ENCODE measurements at places on chromosomes 5 and 9.

GRCh38 chr9:10250219-10250618, 362.6 kb downstream of the PTPRD start:
- DNase-seq = no peak

- no peak for DNase-seq
Observed at GRCh38 chr5:154644745-154645411, 110.3 kb upstream of the LARP1 start.

GRCh38 chr9:89224633-89225032, 46.0 kb upstream of the SHC3 start:
- no peak for DNase-seq

- DNase-seq = no peak
Observed at GRCh38 chr5:75091597-75091996, 39.2 kb upstream of the GCNT4 start.

DNA sequence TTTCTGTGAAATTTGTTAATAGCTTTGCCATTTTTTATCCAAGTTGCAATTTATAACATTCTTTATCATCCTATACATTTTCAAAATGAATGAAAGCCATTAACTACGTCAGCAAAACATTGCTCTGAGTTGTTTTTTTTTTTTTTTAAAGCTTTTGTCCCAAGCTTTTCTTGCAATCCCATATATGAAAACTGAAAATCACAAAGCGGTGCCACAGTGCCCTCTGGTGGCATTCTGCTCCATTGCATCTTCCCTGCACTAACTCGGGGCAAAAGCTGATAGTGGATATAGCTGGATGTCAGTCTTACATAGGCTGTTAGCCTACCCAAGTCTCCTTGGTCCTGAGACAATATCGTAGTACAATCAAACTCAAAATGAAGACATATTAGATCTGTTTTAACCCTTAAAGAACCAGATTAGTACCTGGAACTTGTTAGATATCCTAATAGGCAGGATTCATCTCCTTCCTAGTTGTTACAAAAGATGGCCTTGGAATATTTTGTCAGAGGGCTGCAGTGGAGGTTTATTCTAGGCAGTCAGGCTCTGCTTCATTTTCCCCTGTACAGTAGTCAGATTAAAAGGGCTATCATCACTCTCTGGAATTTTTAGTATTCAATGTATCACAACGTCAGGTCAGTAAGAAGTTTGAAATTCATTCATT, 669.9 kb downstream of the PTPRD start:
- DNase-seq = no peak

- no peak for DNase-seq
Observed at GRCh38 chr5:111954516-111955395, 197.8 kb upstream of the NREP start.

DNA sequence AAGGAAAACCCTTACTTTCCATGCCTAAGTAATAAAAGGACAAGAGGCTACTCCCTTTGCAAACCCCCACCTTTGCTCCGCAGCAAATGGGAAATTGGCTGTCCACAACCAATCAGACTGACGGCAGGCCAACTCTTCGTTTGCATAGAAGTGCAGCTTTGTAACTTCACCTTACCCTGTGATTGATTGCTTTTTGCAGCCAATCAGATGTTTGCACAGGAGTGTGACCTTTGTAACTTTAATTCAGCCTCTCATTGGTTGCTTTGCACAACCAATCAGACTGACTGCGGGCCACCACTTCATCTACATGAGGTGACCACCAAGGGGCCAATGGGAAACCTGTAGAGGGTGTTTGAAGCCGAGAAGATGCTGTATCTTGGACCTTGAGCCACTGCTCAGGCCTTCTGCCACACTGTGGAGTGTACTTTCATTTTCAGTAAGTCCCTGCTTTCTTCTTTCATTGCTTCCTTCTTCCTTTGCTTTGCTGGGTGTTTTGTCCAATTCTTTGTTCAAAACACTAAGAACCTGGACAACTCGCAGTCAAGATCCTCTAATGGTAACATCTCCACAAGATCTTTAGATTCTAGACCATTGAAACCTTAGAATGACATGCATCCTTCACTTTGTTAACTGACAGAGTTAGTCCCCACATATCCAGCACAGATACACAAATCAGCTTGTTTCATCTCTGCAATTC, 51.3 kb upstream of the FREM1 start:
- DNase-seq = no peak

- DNase-seq = no peak
Observed at GRCh38 chr5:96752341-96753016, 55.3 kb downstream of the ERAP1 start.

- DNase-seq = no peak
Observed at GRCh38 chr9:35729700-35730485, 2.1 kb downstream of the TLN1 start.

DNA sequence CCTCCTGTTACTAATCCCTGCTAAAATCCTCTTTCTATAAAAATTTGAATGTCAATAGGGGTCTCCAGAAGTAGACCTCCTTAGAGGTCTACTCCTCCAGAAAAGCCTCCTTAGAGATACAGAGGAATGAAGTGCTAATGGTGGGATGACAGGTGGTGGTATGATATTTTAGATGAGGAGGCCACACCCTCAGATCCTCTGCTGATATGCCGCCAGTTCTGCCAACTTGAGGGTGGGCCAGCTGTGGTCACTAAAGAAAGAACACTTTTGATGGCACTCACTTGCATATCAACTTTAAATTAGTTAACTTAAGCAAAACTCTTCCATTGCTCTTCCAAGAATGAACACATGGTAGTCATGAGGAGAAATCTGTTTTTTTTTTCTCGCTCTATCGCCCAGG, 16.9 kb upstream of the UBAP2 start:
- no peak for DNase-seq

GRCh38 chr5:55327281-55327680, 19.5 kb downstream of the MTREX start:
- DNase-seq = no peak

DNA sequence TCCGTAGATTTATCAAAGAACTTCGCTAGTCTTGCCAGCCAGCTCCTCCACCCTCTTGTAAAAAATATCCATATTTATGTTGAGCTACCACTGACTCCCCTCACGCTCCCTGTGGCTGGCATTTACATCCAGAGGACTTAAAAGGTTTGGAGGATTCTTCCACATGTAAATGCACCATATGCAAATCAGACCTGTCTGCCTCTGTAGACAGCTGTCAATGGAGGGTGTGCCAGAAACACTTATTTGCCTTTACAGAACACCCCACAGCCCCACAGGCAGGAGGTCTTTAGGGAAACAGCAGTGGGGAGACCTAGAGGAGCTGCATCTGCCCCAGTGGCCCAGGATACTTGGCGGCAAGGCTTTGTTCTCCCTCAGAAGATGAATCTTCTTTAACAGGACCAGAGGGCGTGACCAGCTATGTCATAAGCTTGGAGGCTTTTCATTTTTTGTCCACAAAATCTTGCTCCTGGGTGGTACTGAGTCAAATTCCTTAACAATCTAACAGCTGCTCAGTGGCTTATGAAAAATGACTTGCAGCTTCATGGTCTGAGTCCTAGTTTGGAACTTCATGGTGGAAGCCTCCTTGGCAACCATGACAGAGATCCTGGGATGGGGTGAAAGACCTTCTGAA, 535.8 kb downstream of the EBF1 start:
- no peak for DNase-seq

- DNase-seq = no peak
Observed at GRCh38 chr9:121862371-121863332, 211.2 kb downstream of the DAB2IP start.

DNA sequence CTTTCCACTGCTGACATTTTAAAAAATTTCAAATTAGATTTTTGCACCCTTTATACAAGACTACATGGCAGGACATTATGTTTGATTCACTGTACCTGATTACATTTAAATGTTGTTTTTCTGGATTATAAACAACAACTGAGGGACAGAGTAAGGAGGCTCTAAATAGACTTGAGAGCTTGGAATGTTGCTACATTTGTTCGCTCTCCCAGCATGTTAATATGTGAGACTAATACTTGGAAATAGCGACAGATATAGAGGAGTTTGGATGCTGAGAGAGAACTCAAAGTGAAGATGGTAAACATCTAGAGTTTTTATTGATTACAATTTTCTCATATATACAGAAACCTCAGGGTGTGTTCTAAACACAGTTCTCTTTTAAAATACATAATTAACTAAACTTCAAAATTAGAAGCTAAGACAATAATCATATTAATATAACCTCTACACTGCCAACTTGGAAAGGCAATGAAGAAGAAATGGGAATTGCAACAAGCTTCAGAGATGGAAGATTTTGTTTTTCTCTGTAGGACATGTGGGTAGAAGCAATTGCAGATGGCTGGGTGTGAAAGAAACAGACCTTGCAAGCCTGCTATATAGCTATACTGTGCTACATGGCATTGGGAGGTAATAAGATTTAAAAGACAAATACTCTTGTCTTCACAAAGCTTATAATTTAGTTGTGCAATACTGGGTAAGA, 1.4 kb upstream of the NDFIP1 start:
- DNase-seq = no peak

DNA sequence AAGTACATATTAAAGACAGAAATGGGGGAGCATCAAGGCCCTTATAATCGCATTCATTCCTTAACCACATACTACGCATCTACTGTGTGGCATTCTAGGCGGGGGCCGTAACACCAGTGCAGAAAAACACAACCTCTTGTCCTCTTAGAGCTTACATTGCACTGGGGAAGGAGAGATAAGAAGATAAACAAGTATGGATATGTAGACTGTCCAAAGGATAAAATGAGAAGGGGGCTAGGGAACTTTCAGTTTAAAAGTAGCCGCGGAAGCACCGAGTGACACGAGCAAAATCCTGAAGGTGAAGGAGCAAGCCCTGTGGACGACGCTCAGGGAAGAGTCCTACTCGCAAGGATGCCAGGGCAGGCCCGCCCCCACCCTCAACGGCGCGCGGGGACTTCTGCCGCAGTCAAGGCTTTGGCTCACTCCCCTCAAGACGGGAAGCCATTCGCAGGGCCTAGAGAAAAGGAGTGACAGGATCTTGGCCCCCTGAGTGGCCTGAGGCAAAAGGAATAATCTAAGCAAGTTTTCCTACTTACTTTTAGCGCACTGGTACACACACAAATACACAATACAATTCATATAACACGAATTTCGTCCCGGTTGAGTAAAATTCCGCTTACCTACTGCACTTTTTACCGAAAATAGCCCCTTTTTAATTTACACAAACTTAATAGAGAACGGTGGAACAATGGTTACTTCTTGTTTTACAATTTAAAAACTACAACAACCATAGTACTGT, 1.3 kb upstream of the NIPBL start:
- DNase-seq = no peak

DNA sequence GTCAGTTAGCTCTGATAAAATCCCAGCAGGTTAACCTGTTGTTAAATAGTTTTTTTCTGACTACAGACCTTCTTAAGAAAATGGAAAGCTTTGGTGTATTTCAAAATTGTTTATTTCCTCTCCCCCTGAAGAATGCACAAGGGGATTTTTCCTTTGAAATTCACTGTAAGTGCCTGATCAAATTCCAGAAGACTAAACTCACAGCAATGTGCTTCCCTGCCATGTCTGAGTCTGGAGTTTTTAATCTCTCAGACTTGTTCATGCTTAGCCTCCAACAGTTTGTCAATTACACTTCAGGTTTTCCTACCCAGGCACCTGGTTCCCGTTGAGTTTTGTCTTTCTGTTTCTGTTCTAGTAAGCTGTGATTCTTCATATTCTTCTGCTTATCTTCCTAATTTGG, 961.6 kb upstream of the CDH18 start:
- DNase-seq = no peak

DNA sequence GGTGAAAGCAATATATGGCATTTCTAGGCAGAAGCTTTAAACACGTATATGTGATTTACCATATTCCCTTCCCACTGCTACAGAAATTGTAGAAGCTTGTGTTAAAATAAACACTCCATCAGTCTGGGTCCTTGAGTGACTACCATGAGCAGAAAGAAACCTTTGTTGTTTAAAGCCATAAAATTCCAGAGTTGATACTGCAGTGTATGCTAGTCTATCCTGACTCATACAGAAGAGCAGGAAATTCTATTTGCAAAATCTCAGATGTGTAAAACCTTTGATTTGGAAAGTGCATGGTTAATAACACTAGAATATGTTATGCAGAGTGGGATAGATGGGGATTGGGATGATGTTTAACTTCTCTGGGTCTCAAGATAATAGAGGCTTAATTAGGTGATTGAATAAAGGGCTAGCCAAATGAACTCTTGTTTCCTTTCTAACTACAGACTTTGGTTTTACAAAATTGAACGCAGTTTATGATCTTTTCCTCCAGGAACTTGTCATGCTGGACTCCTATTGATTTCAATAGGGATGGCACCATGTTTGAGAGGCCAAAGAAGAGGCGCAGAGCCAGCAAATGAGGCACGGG, 282.7 kb upstream of the VLDLR start:
- DNase-seq = no peak

- DNase-seq = no peak
Observed at GRCh38 chr5:170917113-170917512, 55.3 kb downstream of the RANBP17 start.

- no peak for DNase-seq
Observed at GRCh38 chr5:122306461-122306860, 5.6 kb upstream of the SNCAIP start.

GRCh38 chr9:130373679-130374325, 71.0 kb upstream of the ASS1 start:
- DNase-seq = no peak

Measured in activated naive CD8-positive, alpha-beta T cell treated with anti-CD3 and anti-CD28 coated beads, Interleukin-2, amount 50 U/mL, for 16 hours (primary cell).